ENCODE measurements at places on chromosomes 12 and 14.

DNA sequence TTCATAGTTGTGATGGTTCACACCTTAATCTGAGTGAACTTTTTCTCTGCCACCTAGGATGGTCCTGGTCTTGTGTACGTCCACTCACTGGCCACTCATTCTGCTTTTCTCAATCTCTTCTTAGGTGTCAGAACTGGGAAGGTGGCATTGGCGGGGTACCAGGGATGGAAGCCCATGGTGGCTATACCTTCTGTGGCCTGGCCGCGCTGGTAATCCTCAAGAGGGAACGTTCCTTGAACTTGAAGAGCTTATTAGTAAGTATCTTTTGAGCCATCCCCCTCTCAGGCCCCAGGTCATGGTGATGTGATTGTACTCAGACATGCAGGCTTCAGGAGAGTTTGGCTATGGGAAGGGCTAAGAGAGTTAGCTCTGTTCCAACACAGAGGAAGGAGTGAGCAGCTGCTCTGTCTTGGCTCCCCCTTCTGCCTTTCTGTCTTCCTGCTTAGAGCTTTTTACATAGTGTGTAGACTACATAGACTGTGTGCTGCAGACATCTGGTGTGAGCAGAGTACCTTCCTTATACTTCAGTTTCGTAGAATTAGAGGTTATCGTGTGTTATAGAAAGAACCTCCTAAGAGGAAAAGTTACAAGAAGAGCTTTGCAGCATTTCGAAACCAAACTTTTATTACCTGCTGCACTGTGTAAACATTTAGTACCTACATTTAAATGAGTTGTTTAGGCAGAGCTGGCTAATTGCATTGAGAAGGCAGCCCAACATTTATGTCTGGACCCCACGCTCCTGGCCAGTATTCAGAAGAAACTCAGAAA, 54.2 kb downstream of the FNTB start:
- no peak for DNase-seq

- no peak for DNase-seq
Observed at GRCh38 chr14:98146416-98146815, 1125.6 kb downstream of the BCL11B start.

- no peak for DNase-seq
Observed at GRCh38 chr12:6826734-6827436, 1.3 kb upstream of the P3H3 start.

DNA sequence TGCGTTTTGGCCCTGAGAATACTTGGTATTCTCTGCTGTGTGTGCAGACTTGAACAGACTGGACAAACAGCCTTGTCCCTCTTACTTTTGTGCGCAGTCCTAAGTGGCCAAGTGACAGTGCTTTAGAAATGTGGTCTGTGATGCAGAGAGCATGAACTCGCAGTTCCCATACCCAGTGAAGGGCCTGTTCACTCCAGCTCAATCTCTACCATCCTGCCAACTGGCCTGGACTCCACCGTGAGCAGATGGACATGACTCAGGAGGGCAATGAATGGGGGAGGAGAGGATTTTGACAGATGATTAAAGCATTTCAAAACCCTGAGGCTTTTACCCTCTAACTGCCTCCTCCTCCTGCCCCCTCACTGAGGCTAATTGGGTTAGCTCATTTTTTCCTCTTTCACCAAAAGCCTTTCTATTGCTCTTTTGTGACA, 62.5 kb upstream of the PYGL start:
- no peak for DNase-seq

DNA sequence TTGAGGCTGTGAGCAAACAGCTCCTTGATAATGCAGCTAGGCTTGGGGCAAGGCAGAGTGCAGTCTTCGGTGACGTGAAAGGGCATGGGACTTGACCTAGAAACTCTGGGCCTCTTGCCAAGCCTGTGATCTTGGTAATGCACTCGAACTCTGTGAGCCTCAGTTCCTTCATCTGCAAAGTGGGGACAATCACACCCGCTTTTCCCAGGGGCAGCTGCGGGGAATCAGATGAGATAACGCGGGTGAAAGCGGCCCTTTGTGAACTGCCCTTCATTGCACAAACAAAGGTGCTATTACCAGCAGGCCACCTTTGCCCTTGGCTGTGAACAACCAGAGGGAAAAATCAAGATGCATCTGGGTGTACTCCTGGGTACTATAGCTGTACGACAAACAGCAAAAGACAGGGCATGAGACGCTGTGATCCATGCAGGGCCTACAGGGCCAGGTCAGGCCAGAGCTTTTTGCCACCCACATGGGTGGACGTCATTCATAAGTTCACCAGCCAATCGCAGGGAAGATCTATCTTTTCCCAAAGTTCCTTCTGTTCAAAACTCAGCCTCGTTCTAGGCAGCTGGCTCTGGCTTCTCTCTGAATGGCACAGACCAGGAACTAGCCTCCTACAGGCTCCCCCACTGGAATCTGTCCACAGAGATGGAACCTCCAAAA, 3.2 kb downstream of the MSI1 start:
- no peak for DNase-seq

DNA sequence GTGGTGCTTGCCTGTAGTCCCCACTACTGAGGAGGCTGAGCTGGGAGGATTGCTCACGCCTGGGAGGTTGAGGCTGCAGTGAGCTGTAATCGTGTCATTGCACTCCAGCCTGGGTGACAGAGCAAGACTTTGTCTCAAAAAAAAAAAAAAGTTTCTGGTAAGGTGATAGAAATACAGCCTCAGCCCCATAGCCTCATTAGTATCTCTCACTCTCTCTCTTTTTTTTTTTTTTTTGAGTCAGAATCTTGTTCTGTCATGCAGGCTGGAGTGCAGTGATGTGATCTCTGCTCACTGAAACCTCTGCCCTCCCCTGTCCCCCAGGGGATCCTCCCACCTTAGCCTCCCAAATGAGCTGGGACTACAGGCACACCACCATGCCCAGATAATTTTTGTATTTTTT, 19.2 kb downstream of the MTHFD1 start:
- DNase-seq: no peak

- DNase-seq: no peak
Observed at GRCh38 chr12:105223352-105223845, 12.6 kb downstream of the APPL2 start.

- DNase-seq: no peak
Observed at GRCh38 chr12:39372929-39373328, 70.0 kb downstream of the KIF21A start.

- DNase-seq: no peak
Observed at GRCh38 chr12:89947437-89948270, 239.0 kb upstream of the ATP2B1 start.

GRCh38 chr14:69105326-69105725, 47.6 kb downstream of the DCAF5 start:
- DNase-seq: no peak

- DNase-seq: no peak
Observed at GRCh38 chr12:103518899-103519298, 23.1 kb upstream of the C12orf42 start.

- DNase-seq: peak; percentile 64
Observed at GRCh38 chr12:49866859-49867569, 24.1 kb upstream of the BCDIN3D start.

- peak; percentile 60 for DNase-seq
Observed at GRCh38 chr12:64039281-64039871, 182.7 kb downstream of the KICS2 start.

DNA sequence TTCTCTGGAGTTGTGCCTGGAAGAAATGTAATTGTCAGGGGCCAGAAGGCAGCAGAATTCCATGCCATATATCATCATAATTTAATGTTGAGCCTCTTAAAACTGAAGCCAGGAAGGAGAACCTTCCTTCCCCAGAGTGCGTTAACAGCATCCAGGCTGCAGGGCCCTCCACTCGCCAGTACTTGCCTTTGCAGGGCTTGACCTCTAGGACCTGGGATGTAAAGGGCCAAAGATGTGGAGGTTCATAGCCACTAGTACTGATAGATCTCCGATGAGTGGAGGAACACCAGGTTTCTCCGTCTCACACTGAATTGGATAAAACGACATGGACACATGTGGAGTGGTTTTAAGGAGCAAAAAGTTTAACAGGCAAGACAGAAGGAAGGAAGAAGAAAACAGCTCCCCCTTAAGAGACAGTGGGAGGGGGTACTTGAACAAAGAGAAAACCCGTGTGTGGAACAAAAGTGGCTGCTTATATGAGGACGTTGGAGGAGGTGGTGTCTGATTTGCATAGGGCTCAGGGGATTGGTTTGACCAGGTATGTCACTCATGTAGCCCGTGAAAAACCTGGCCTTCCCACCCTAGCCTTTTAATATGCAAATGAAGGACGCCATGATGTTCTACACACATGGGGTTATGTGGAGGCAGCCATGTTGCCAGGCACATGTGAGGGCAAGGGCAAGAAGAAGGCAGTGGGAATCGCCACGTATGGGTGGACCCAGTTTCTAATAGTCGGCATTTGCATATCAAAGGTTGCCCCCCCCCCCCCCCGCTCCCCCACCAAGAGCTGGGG, 38.8 kb upstream of the WSCD2 start:
- no peak for DNase-seq

GRCh38 chr14:48373981-48374380, 698.6 kb upstream of the MDGA2 start:
- DNase-seq: no peak

DNA sequence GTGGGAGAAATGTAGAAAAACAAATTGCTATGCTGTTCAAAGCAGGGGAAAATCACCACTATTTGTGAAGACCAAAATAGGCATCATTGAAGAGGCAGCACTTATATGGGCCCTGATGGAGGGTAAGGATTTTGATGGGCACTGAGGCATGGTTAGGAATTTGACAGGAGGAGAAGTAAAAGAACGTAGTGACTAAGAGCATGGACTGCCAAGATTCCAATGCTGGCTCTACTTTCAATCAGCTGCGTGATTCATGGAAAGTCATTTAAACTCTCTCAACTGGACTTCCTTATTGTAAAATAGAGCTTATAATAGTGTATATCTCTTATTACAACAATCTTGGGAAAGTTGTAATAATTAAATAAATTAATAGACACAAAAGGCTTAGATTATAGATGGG, 267.7 kb upstream of the G2E3 start:
- no peak for DNase-seq

GRCh38 chr12:1591543-1591942, 2.8 kb downstream of the FBXL14 start:
- DNase-seq: no peak

DNA sequence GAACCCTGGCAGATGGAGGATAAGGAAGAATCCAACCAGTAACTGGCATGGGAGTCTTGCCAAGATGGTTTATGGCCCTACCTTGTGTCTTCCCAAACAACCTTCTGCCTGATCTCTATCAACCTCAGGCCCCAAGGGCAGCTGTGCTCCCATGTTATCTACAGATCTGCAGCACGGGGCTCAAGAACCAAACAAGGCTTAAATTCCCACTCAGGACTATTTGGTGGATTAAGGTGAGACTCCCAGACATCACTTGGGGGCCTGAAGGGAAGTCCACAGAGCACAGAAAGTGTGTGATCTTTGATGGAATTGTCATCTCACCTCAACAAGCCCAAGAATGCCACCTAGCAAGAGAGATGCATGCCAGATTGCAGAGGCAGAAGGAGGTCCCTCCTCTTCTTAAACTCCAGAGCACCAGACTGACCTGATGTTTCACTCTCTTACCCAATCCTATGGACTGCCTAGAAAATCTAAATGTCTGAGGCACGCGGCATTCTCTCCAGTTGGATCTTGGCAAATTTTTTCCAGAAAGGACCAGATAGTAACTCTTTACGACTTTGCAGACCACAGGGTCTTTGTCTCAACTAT, 759.5 kb upstream of the TBX3 start:
- DNase-seq: no peak

DNA sequence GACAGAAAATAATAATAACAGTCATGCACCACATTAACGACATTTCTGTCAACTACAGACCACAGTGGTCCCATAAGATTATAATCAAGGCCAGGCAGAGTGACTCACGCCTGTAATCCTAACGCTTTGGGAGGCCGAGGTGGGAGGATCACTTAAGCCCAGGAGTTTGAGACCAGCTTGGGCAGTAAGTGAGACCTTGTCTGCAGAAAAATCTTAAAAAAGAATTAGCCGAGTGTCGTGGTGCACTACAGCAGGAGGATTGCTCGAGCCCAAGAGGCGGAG, 8.6 kb downstream of the NAB2 start:
- no peak for DNase-seq

GRCh38 chr14:38201137-38201828, 6.4 kb upstream of the SSTR1 start:
- no peak for DNase-seq

DNA sequence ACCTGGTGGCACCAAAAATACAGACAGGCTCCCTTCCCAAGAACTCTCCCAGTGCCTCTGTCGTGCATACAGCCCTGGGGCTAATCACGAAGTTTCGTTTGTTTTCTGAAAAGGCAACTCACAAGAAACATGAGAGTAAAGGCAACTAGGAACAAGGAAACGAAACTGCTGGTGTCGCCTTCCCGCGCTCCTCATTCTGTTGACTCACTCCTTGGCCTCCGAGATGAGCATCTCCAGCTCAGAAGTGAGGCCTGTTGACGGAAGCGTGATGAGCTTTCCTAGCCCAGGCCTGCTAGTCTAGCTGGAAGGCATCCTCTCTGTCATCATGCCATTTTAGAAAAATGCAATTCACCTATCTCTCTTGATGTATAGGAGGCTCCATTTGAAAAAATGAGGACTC, 50.5 kb downstream of the TTC9 start:
- no peak for DNase-seq

GRCh38 chr12:93960521-93960920, 187.9 kb upstream of the PLXNC1 start:
- DNase-seq: no peak

- no peak for DNase-seq
Observed at GRCh38 chr12:126926023-126926594, 1340.9 kb upstream of the TMEM132C start.

- no peak for DNase-seq
Observed at GRCh38 chr12:1630827-1631591, 2.0 kb downstream of the WNT5B start.

Data from NCI-H187 (cell line).